ENCODE measurements at places on chromosomes 3 and 15. TPM values are rescaled to one million over a fixed set of nuclear protein-coding genes. Genes with fewer than 3 reads are reported as not detected.

- no peaks in the 10 kb centered on the region for H3K4me1 ChIP-seq
- H3K36me3 ChIP-seq, result no peaks in the 10 kb centered on the region
- no peak overlapping the region for H3K27ac ChIP-seq
- no peak for DNase-seq
Observed at GRCh38 chr3:127224118-127224517, 31.2 kb downstream of the PRR23E start.

- H3K27ac ChIP-seq, result no peak overlapping the region
- H3K4me1 ChIP-seq, result no peaks in the 10 kb centered on the region
- H3K27me3 ChIP-seq, result no peaks in the 10 kb centered on the region
- no peak for DNase-seq
- no peak overlapping the region for H3K4me3 ChIP-seq
Observed at GRCh38 chr15:47661661-47662180, 55.6 kb upstream of the SEMA6D start.

- no peak overlapping the region for H3K27ac ChIP-seq
- H3K36me3 ChIP-seq, result no peaks in the 10 kb centered on the region
- no peaks in the 10 kb centered on the region for H3K27me3 ChIP-seq
Observed at GRCh38 chr3:107928084-107928445, 162.8 kb downstream of the CD47 start.

GRCh38 chr15:86077070-86077469, 2.6 kb upstream of the AGBL1 start:
- no peak overlapping the region for H3K27ac ChIP-seq
- no peaks in the 10 kb centered on the region for H3K27me3 ChIP-seq
- H3K36me3 ChIP-seq, result no peaks in the 10 kb centered on the region
- H3K4me1 ChIP-seq, result no peaks in the 10 kb centered on the region
- no peak for DNase-seq

- no peaks in the 10 kb centered on the region for H3K36me3 ChIP-seq
- H3K4me3 ChIP-seq, result no peak overlapping the region
- no peak overlapping the region for H3K27ac ChIP-seq
- no peaks in the 10 kb centered on the region for H3K27me3 ChIP-seq
- H3K4me1 ChIP-seq, result no peaks in the 10 kb centered on the region
- DNase-seq, result no peak
Observed at GRCh38 chr3:62604751-62605351, 231.5 kb upstream of the FEZF2 start.

DNA sequence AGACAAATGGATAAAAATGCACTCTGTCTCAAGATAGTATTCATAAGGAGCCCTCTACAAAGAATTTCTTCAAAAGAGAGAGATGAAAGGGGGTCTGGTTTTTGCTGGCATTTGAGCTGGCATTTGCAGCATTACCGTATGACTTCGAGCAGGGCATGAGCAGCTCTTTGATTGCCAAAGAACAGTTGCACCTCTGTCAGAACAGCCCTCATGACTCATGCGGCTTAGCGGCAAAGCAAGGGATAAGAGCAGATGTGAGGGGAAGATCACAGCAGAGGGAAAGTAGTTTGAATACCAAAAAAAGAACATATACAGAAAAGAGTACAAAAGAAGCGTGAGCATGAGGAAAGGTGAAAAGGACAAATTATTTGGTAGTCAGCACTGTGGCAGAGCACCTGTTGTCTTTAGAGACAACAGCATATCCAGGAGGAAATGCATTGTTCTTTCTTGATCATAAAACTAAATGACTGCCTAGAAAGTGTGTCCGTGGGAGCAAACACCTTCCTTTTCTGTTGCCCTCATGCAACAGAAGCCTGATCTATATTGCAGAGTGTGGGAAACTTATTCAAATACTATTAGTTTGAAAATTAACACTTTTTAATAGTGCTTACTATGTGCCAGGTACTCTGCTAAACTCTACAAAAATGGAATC, 80.5 kb upstream of the SLC24A5 start:
- H3K27me3 ChIP-seq, result no peaks in the 10 kb centered on the region
- no peaks in the 10 kb centered on the region for H3K36me3 ChIP-seq
- no peak for DNase-seq
- H3K4me1 ChIP-seq, result no peaks in the 10 kb centered on the region

- no peaks in the 10 kb centered on the region for H3K36me3 ChIP-seq
- no peak for DNase-seq
Observed at GRCh38 chr3:141391298-141391990, 23.1 kb downstream of the ZBTB38 start.

- H3K27ac ChIP-seq, result no peak overlapping the region
- H3K4me1 ChIP-seq, result no peaks in the 10 kb centered on the region
- no peak for DNase-seq
Observed at GRCh38 chr15:75891895-75892294, 11.8 kb upstream of the FBXO22 start.

DNA sequence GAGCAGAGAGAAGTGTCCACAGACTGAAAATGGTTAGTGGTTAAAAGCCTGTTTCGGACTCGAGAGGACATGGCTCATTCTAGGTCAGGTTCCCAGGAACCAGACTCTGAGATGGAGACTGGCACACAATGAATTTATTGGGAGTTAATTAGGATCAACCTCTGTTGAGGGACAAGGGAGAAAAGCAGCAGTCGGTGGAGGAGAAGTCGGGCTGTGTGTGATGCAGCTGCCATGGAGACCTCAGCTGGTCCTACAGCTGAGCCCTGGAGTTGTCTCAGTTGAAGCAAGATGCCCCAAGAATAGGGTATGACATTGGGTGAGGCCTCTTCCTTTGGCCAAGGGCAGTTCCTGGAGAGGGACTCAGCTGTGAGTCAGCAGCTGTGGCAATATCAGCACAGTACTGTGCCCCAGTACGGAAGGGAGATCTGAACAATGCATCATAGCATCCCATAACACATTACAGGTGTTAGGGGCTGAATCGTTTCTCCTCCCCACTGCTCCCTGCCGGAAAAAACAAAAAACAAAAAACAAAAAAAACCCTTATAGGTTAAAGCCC, 105.4 kb downstream of the ABHD5 start:
- H3K4me3 ChIP-seq, result no peak overlapping the region
- no peak overlapping the region for H3K27ac ChIP-seq
- H3K36me3 ChIP-seq, result no peaks in the 10 kb centered on the region
- no peaks in the 10 kb centered on the region for H3K4me1 ChIP-seq

GRCh38 chr3:40763807-40764206, 239.0 kb downstream of the ZNF621 start:
- no peak overlapping the region for H3K4me3 ChIP-seq
- no peaks in the 10 kb centered on the region for H3K4me1 ChIP-seq
- DNase-seq, result no peak
- H3K27ac ChIP-seq, result no peak overlapping the region
- no peaks in the 10 kb centered on the region for H3K27me3 ChIP-seq

DNA sequence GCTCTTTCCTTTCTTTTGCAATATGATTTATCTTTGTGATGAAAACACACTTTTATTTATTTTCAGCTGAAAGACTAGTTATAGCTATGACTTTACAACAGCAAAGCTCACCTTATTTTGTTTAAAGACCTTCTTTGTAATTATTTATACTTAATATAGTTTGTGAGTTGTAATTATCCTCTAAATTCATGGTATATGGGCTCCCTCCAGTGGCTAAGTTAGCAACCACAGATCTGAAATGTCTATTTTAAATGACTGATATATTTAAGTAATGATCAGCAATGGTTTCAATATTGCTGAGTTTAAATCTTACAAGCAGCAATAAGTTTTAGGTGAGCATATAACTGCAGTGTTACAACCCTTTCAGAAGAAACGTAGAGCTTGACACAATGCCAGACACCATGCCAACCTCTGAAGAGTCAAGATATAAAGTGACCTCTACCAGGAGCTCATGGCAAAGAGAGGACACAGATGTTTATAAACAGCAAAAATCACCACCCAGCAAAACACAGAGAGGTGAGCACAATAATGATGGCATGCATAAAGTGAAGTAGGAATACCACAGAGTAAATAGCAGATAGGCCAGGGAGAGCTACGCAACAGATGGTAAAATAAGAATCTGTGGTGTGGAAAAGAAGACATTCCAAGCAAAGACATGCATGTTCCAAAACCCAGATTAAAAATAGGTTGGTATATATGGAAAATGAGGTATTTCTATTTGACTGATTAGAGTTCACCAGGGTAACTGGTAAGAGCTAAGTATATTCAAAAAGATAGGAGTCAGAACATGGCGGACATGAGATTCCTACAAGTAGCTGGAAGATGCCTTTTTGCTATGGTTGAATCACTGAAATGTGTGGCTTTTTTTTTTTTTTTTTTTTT, 143.7 kb upstream of the ZNF385D start:
- H3K27ac ChIP-seq, result no peak overlapping the region
- no peaks in the 10 kb centered on the region for H3K27me3 ChIP-seq
- no peak overlapping the region for H3K4me3 ChIP-seq
- no peak for DNase-seq

DNA sequence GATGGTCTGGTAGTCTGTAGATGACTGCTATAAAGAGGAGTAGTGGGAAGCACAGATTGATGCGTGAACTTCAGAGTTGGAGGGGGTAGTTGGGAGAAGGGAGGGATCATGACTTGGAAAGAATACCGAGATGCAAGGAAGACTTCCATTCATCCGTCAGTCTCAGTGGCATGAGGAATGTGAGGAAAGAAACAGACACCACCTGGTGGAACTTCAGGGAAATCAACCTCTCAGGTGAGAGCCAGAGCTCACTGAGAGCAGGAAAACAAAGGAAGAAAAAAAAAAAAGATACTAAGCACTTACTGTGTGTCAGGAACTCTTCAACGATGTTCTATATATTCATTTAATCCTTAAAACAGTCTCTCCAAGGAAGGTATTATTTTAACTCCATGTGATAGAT, 172.4 kb downstream of the OXSM start:
- no peak overlapping the region for H3K27ac ChIP-seq
- H3K4me1 ChIP-seq, result no peaks in the 10 kb centered on the region
- H3K36me3 ChIP-seq, result no peaks in the 10 kb centered on the region
- H3K4me3 ChIP-seq, result no peak overlapping the region
- no peak for DNase-seq
- no peaks in the 10 kb centered on the region for H3K27me3 ChIP-seq

CPLX3 gene
- not detected for total RNA-seq

CD200 gene
- 4.5 TPM for total RNA-seq

CCDC39 gene
- total RNA-seq, result not detected

ARL8B gene
- 48.9 TPM for total RNA-seq

LSAMP gene
- 6.1 TPM for total RNA-seq

XYLB gene
- 4.0 TPM for total RNA-seq

EXD1 gene
- not detected for total RNA-seq

TUSC7 gene
- not detected for total RNA-seq

WNT7A gene
- total RNA-seq, result not detected

LRTM1 gene
- total RNA-seq, result not detected

Data from tibial nerve (tissue), 4 donors.